Pancreas (tissue), 10 donors: ENCODE measurements at places on chromosomes 12 and 14. TPM values are rescaled to one million over a fixed set of nuclear protein-coding genes. Genes with fewer than 3 reads are reported as not detected.

- H3K27ac ChIP-seq: no peak overlapping the region
- H3K4me1 ChIP-seq: peaks cover 22% of the 10 kb centered on the region
- no peak for DNase-seq
- no peak overlapping the region for H3K4me3 ChIP-seq
Measured at GRCh38 chr12:110037315-110037714, 11.0 kb downstream of the C12orf76 start.

- H3K36me3 ChIP-seq: peaks cover 6% of the 10 kb centered on the region
- no peak overlapping the region for H3K27ac ChIP-seq
- no peak overlapping the region for H3K4me3 ChIP-seq
- DNase-seq: no peak
Measured at GRCh38 chr12:121508533-121508932, 72.3 kb downstream of the KDM2B start.

DNA sequence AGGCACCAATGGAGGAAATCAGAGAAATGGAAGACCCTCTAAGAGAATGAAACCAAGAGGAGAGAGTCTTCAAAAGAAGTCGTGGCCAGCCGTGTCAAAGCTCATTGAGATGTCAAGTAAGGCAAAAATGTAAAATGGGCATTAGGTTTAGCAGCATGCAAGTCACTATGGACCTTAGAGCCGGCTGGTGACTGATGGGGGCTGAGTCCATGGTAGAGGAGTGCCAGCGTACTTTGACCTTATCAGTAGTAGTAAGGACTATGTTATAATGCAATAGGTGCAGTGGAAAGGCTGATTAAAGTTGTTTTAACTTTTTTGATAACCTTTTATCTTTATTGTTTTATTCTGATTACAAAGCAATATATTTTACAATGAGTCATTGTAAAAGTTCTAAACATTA lies 66.5 kb downstream of the ANO6 start:
- H3K36me3 ChIP-seq: no peaks in the 10 kb centered on the region
- peaks cover 4% of the 10 kb centered on the region for H3K4me1 ChIP-seq
- DNase-seq: no peak
- no peaks in the 10 kb centered on the region for H3K27me3 ChIP-seq
- H3K4me3 ChIP-seq: no peak overlapping the region

FSCB gene
- polyA plus RNA-seq: not detected

PTPRR gene
- polyA plus RNA-seq: 0.23 TPM
